ENCODE measurements at places on chromosomes 1 and 21. TPM values are rescaled to one million over a fixed set of nuclear protein-coding genes. Genes with fewer than 3 reads are reported as not detected.

IRF6 gene
- not detected for total RNA-seq

- DNase-seq, result no peak
Observed at GRCh38 chr1:206427291-206427690, 43.0 kb upstream of the IKBKE start.

C1QTNF12 gene
- 0.57 TPM for total RNA-seq

TMEM269 gene
- total RNA-seq, result not detected

GRCh38 chr1:47224676-47225399 lies 7.2 kb downstream of the TAL1 start:
- DNase-seq, result no peak

- peak; percentile 56 for DNase-seq
Observed at GRCh38 chr1:203354246-203354645, 3.3 kb upstream of the FMOD start.

CACNA1S gene
- 0.17 TPM for total RNA-seq

GRCh38 chr1:60981357-60981756 lies 101.0 kb upstream of the NFIA start:
- DNase-seq, result no peak

Measured in LHCN-M2 (cell line).